Kidney epithelial cell (primary cell): ENCODE measurements at places on chromosomes 2 and 18. TPM values are rescaled to one million over a fixed set of nuclear protein-coding genes. Genes with fewer than 3 reads are reported as not detected.

Gene TAF4B
- 6.9 and 9.5 TPM in 2 replicates for total RNA-seq

Gene IL1F10
- not detected in 2 replicates for total RNA-seq

Gene TUBB8B
- total RNA-seq, result not detected in 2 replicates

Gene FBXO36
- 3.5 and 4.2 TPM in 2 replicates for total RNA-seq

Gene TFCP2L1
- total RNA-seq, result 4.5 and 5.9 TPM in 2 replicates

Gene STAT1
- total RNA-seq, result 63.6 and 66.3 TPM in 2 replicates

Gene TBC1D8
- total RNA-seq, result 16.8 and 17.3 TPM in 2 replicates

Gene PIAS2
- total RNA-seq, result 8.7 and 10.9 TPM in 2 replicates

Gene UGT1A8
- not detected in 2 replicates for total RNA-seq

Gene CFAP221
- total RNA-seq, result 1.0 and 1.8 TPM in 2 replicates

Gene MC5R
- total RNA-seq, result not detected in 2 replicates

Gene WNT10A
- 5.6 and 7.1 TPM in 2 replicates for total RNA-seq

Gene GALM
- total RNA-seq, result 10.1 and 11.1 TPM in 2 replicates

Gene TRIM54
- 0.27 and 0.33 TPM in 2 replicates for total RNA-seq

Gene SLC9A4
- total RNA-seq, result 2.2 and 3.2 TPM in 2 replicates

Gene DSG2
- total RNA-seq, result 154 and 155 TPM in 2 replicates

GRCh38 chr2:227394401-227394800 is 6.7 kb upstream of the SCYGR1 start:
- DNase-seq, result no peak

DNA sequence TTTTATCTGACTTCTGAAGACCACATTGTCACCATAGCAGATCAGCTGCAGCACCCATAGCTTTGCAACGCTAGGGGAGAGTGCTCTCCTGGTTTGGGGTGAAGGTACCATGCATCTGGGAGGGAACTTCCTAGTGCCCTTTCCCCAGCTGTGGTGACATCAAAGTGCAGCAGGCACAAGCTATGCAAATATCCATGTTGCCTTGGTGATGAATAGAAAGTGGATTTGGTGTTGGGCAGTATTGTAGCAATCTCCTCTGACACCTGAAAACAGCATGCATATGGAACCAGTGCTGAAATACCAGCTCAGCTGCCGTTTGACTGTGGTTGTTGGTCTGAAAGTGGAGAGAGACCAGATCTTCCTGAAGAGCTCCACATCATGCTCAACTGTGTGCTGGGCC is 37.1 kb downstream of the BCL2L11 start:
- DNase-seq, result no peak

GRCh38 chr2:164141271-164141670 is 405.5 kb upstream of the FIGN start:
- no peak for DNase-seq

- peak; percentile 34 for DNase-seq
These were observed 123.3 kb downstream of the CTIF start for GRCh38 chr18:48662011-48662661.

DNA sequence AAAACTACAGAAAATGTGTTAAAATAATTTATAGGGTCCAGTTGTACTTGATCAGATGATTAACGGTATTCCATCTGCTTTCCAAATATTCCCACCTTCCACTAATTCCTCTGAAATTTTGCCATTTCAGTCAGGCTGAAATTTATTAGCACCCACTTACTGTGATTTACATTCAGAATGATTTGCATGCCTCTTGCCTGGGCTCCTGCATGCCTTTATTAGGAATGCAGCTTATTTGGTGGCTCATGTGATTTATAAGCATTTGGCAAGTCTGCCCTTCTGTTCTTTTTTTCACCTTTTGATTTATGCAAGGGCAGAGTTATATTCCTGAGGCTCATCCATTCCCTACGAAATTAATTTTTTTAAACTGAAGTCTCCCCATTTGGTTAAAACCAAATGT is 1594.5 kb upstream of the PIK3C3 start:
- no peak for DNase-seq

DNA sequence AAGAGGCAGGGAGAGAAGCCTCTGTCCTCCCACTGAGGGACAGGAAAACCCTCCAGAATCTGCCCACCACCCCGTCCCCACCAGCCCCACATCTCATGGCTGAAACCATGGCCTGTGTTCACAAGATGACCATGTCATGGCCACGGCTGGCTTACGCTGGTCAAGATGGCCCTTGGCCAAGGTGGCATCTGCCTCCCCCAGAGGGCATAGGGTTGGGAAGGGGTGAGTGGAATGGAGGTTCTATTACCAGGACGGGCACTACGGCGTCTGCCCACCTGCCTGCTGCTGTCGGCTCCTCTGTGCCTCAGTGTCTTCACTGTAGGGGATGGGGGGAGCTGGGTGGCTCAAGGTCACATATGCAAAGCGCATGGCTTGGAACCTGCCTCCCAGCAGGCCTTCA is 19.8 kb downstream of the ODC1 start:
- no peak for DNase-seq

DNA sequence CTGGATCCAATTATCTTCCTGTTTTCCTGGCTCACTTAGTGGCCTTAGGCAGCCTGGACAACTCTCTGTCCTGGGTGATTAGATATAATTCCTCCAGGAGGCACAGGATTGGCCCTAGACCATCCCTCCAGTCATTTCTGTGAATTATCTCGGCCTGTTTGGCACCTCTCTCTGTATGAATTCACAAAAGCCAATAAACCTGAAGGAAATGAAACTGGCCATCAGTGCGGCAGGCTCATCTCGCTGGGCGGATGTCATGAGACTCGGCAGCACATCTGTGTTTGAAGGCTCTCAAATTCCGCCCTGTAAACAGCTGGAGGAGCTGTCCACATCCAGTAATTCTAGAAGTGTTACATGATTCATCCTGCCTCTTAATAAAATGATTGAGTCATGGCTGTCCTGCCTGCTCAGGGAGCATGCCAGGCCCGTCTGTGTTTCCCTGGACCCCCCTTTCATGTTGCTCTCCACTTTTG is 38.6 kb downstream of the ACOXL start:
- peak; percentile 48 for DNase-seq

GRCh38 chr2:174180165-174180724 is 68.1 kb downstream of the OLA1 start:
- DNase-seq, result no peak

- DNase-seq, result no peak
These were observed 148.0 kb upstream of the SLC14A2 start for GRCh38 chr18:45467293-45467692.

DNA sequence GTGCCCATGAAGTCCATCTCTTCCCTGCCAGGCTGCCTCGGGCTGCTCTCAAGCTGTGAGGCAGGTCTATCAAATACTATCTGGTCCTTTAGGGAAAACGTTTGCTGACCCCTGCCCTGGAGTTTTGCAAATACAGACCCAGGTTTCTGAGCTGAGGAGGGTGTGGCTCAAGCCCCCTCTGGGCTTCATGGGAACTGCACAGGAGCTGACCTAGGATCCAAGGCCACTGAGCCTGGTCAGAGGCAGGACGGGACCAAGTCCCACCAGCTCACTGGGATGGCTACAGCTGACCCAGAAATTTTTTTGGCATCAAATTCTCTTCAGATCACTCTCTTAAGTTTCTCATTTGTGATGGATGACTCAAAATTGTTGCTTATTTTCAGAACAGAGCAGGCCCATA is 14.1 kb downstream of the ZNF516 start:
- DNase-seq, result no peak

GRCh38 chr2:64223055-64223454 is 78.8 kb upstream of the PELI1 start:
- no peak for DNase-seq

- DNase-seq, result no peak
These were observed 1311.0 kb upstream of the FAM98A start for GRCh38 chr2:34909992-34910705.

DNA sequence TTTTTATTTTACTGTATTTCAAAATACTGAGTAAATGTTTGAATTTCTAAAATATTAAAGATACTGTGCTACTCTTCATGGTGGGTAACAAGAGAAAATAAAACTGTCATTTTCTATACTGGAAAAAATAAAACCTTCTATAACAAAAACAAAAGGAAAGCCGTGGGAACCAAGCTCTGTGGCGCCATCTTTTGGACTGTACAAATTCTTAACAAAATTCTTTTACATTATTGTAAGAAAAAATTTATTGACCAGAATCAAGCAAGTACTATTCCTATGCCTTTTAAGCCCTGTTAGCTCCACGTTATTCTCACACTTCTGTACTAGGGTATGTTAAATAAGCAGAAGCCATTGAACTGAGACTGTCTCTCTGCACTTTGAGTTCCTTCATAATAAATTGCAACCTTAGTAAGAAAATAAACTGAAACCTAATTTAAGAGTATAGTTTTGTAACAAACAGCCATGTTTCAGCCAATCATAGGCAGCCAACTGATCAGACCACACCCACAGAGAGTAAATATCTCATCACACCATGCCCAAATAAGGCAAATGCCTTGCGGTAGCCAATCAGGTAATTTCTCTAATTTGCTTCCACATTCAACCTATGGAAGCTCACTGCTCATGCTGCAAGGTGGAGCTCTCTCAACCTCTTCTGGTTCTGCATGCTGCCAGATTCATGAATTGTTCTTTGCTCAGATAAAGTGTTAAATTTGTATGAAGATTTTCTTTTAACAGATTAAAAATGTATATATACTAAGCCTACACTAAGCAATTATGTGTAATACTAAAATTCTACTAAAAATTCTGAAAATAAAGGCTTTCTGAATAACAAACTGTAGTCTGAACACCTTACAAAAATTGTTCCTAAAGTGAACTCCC is 42.2 kb downstream of the HIBCH start:
- no peak for DNase-seq

GRCh38 chr2:145635706-145636427 is 1115.9 kb upstream of the ZEB2 start:
- no peak for DNase-seq

DNA sequence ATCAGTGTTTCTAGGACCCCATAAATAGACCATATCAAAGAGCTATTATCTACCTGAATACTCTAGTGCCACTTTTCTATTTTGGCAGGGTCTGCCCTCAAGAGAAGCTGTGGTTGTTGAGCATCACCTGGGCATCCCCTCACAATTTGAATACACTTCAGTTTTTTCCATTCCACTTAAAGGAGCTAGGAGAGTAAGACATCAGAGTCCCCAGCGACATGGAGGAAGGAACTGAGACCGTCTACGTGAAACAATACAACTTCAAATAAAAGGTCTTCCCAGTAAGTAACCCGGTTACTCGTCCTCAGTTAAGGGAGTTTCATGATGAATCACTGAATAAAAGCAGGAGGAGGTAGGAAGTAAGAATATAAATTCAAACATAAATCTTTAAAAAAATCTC is 206.7 kb downstream of the AFF3 start:
- no peak for DNase-seq

DNA sequence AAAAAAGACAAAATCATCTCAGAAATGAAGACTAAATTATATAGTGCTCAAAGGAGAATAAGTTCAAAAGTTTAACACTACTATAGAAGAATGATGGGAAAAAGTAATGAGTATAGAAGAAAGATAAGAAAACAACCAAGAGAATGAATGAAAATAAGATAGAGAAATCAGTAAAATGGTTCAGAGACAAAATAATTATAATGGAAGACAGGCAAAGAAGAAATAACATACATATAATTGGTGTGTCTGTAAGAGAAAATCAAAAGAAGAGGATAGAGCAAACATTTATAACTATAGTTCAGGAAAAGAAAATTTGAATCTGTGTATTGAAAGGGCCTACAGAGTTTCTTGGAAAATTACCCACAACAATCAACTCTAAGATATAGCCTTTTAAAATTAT is 43.5 kb downstream of the DNAH6 start:
- DNase-seq, result no peak

- no peak for DNase-seq
These were observed 4.4 kb downstream of the CHPF start for GRCh38 chr2:219538956-219539788.

GRCh38 chr2:168486477-168486876 is 30.4 kb downstream of the CERS6 start:
- DNase-seq, result no peak

- no peak for DNase-seq
These were observed 45.2 kb downstream of the ITGA6 start for GRCh38 chr2:172472446-172473033.

DNA sequence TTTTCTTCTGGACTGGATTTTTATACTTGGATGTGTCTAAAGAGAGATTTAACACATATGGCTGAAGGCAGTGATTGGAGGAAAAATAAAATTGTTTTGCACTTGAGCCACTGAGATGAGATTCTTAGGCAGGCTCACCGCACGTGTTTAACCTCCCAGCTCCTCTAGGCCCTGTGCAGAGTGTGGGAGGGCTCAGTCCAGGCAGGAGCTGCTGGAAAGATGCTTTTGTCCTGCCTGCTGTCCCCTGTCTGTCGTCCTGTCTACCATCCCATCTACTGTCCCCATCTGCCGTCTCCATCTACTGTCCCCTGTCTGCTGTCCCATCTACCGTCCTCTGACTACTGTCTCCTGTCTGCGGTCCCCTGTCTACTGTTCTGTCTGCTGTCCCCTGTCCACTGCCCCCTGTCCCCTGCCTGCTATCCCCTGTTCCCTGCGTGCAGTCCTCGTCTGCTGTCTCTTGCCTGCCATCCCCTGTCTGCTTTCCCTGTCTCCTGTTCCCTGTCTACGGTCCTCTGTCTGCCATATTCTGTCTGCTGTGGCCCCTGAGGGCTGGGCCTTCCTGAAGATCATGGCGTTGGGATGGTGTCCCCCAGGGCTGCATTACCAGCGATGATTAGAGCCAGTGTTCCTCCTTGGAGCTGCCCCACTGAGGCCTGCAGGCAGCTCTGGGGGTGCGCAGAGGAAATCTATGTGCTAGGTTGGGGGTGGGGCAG is 43.7 kb upstream of the HS6ST1 start:
- no peak for DNase-seq

DNA sequence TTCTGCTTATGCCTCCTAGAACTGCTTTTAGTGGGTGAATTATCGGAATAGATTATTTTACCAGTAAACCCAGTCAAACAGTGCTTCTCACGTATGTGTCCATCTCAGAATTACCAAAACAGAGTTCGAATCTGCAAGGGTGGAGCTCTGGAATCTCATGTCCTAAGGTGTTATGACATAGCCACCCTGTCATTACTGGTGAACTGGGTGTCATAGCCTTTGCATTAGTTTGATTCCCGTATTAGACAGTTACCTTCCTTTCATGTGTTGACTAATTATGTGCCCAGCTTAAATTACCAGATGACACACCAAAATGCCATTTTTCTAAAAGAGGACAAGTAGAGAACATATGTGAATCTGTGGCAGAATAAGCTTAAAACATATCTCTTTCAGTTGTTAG is 15.2 kb upstream of the KCNJ13 start:
- no peak for DNase-seq

DNA sequence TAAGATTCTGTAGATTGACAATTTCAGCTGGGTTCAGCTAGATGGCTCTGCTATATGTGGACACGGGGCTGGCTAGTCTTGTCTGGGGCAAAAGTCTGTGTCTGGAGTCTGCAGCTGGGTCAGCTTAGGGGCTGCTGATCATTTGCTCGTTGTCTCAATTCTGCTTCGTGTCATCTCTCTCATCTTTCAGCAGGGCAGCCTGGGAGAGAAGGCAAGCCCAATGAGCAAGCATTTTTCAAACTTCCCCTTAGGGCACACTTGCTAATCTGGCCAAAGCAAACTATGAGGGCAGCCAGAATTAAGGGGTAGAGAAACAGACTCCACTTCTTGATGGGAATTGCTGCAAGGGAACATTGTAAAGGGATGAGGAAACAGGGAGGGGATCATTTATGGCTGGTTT is 462.6 kb downstream of the SLC4A3 start:
- DNase-seq, result no peak
